ENCODE measurements at places on chromosomes 6 and 20. TPM values are rescaled to one million over a fixed set of nuclear protein-coding genes. Genes with fewer than 3 reads are reported as not detected.

WFDC5 gene
- total RNA-seq = 0.23 TPM

RIMS4 gene
- not detected for total RNA-seq

MAS1 gene
- total RNA-seq = not detected

PSORS1C2 gene
- total RNA-seq = not detected

BANF2 gene
- total RNA-seq = not detected

ESF1 gene
- total RNA-seq = 22.0 TPM

GRCh38 chr6:106788761-106789160 lies 159.4 kb downstream of the QRSL1 start:
- no peak for DNase-seq
- peaks cover 9% of the 10 kb centered on the region for H3K27me3 ChIP-seq
- H3K36me3 ChIP-seq = no peaks in the 10 kb centered on the region
- H3K27ac ChIP-seq = no peak overlapping the region

DNA sequence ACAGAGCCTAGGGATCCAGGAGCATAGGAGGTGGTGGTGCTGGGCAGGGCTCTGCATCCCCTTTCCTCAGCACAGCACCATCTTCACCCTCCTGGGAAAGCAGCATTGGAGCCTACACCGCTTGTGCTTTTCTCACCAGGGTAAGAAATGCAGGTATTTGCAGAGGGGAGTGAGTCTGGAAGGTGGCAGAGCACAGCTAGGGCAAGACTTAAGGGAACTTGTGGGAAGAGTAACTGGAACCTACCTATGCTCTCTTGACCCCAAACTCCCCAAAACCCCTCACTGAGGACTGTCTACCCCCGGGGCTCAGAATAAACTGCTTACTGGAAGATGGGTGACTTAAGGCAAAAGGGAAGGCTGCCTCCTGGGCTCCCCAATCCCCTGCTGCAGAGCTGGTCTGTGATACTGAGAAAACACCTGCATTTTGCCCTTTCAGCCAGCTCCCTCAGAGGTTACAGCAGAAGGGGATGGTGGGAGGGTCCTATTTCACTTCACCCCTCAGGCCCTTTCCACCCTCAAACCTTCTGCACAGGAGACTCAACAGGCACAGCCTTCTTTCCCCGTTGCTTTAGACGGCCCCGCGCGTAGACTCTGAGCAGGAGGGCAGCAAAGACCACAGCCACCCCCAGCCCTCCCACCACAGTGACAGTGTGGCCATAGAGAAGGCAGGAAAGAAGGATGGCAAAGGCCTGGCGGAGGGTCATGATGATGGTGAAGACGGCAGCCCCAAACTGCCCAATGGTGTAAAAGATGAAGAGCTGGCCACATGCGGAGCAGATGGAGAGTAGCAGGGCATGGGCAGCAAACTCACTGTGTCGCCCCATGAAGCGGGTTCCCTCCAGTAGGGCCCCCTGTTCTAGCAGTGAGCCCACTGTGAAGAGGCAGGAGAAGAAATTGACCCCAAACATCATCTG lies 2.9 kb downstream of the SLC35B2 start:
- peaks cover 74% of the 10 kb centered on the region for H3K4me1 ChIP-seq
- H3K4me3 ChIP-seq = peak overlapping the region; percentile 26
- no peaks in the 10 kb centered on the region for H3K27me3 ChIP-seq
- H3K36me3 ChIP-seq = peaks cover 70% of the 10 kb centered on the region
- DNase-seq = no peak
